ENCODE measurements at places on chromosomes 5 and 9. TPM values are rescaled to one million over a fixed set of nuclear protein-coding genes. Genes with fewer than 3 reads are reported as not detected.

Gene CBY3
- not detected for total RNA-seq

Gene STING1
- 74.6 TPM for total RNA-seq

Gene TBC1D9B
- total RNA-seq, result 101 TPM

Gene BARX1
- total RNA-seq, result not detected

Gene LRRC70
- total RNA-seq, result 2.2 TPM

Gene MARCHF11
- 0.24 TPM for total RNA-seq

Gene ADAMTS6
- 2.2 TPM for total RNA-seq

Gene FOXI1
- total RNA-seq, result not detected

Gene LRSAM1
- 20.9 TPM for total RNA-seq

Gene GRM6
- not detected for total RNA-seq

Gene MLANA
- not detected for total RNA-seq

Gene F12
- total RNA-seq, result 0.28 TPM

Gene PKD2L2
- total RNA-seq, result 0.20 TPM

Gene SLC22A4
- 7.7 TPM for total RNA-seq

Gene PRRC1
- 24.2 TPM for total RNA-seq

Gene UBAC1
- 42.0 TPM for total RNA-seq

Gene BRINP1
- total RNA-seq, result not detected

Gene IFNA21
- not detected for total RNA-seq

Gene FAXDC2
- total RNA-seq, result 40.7 TPM

Gene TXNDC15
- total RNA-seq, result 55.3 TPM

Gene CEP120
- total RNA-seq, result 20.9 TPM

Gene KCNN2
- 1.1 TPM for total RNA-seq

Gene KCTD16
- not detected for total RNA-seq

Gene SPINK1
- 13.1 TPM for total RNA-seq

Gene CDKN2B-AS1
- total RNA-seq, result 1.4 TPM
